ENCODE measurements at places on chromosomes 2 and 18.

- no peak for DNase-seq
These were observed 21.5 kb upstream of the SERPINB7 start for GRCh38 chr18:63753676-63754075.

DNA sequence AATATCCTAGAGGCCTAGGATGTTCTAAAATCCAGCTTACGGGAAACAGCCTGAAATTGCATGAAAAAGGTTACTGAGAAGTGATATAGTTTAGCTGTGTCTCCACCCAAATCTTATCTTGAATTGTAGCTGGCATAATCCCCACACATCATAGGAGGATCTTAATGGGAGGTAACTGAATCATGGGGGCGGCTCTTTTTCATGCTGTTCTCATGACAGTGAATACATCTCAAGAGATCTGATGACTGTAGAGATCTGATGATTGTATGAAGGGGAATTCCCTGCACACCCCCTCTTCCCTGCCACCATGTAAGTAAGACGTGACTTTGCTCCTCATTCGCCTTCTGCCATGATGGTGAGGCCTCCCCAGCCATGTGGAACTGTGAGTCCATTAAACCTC, 385.6 kb upstream of the ID2 start:
- no peak for DNase-seq

GRCh38 chr2:38708900-38709566, 42.1 kb downstream of the SRSF7 start:
- no peak for DNase-seq

GRCh38 chr2:218429911-218430692, 11.2 kb downstream of the VIL1 start:
- no peak for DNase-seq

GRCh38 chr2:22086726-22087125, 963.0 kb downstream of the TDRD15 start:
- DNase-seq = no peak
